Activated effector memory CD4-positive, alpha-beta T cell treated with anti-CD3 and anti-CD28 coated beads, Interleukin-2, amount 50 U/mL, for 16 hours (primary cell): ENCODE measurements at places on chromosomes 2 and 18.

- DNase-seq: no peak
These were observed 279.7 kb downstream of the RNF144A start for GRCh38 chr2:7196883-7197282.

- DNase-seq: no peak
These were observed 211.0 kb downstream of the TGIF1 start for GRCh38 chr18:3660739-3661515.

- no peak for DNase-seq
These were observed 281.1 kb upstream of the TRIB2 start for GRCh38 chr2:12435430-12436222.

DNA sequence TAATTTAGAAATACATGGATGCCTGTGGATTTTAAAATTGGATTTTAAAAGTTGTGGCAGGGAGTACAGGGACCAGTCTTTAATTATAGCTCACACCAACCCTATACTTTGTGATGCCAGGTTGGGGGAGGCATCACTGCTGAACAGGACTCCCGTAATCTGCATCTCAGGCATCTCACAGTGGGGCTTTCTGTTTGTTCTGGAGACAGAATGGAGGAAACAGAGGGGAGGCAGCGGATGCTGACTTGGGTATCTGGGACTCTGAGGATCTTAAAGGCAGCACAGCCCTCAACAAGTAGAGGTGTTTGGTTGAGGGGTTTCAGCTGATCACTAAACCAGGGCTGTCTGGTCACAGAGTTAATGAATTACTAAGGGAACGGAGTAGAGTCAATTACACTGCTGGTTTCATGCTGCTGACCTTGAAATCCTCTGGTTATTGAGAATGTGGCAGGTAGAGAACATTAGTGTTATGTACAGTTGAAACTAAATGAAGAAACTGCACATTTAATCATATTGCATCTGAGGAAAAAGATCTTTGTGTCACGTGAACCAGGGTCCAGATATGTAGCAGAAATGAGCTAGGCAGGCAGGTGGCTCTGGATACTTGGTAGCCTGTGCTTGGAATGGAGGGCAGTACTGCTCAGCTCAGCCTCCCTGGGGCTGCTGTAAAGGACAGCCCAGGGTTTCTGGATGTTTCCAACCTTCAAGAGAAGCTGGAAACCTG, 40.3 kb downstream of the FHOD3 start:
- DNase-seq: no peak

DNA sequence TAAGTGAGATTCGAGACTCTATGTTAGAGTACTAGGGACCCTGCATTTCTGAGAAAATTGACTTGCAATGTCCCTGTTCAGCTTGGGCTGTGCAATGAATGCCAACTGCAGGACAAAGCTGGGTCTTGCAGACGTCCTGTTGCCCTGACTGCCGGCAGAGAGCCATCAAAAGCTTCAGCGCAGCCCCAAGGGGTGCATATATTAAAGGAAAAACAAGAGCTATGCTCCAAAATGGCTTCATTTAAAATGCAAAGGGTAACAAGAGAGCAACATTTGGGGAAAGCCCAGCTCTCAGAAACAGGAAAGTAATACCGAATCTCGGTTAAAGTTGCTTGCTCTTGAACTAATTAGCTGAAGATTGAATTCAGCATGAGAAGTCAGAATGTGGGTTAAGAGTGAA, 110.9 kb upstream of the PNPT1 start:
- no peak for DNase-seq

DNA sequence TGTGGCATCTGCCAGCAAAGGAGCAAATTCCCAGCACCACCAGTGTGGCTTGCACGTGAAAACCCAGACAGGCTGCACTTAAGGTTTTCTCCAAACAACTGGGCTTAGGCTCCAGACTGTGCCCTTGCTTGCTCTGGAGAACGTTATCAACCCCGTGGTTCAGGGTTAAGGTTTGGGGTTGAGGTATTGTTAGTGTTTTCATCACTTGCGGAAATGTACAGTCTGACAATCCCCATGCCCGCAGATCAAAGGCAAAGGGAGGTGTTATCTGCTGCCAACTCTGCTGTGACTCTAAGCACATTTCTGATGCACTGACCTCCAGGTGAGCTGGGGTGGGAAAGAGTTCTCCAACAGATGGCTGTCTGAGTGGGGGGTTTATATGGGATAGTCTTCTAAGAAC, 253.5 kb upstream of the NT5C1B start:
- DNase-seq: no peak

GRCh38 chr2:43340945-43341356, 114.5 kb upstream of the ZFP36L2 start:
- no peak for DNase-seq

DNA sequence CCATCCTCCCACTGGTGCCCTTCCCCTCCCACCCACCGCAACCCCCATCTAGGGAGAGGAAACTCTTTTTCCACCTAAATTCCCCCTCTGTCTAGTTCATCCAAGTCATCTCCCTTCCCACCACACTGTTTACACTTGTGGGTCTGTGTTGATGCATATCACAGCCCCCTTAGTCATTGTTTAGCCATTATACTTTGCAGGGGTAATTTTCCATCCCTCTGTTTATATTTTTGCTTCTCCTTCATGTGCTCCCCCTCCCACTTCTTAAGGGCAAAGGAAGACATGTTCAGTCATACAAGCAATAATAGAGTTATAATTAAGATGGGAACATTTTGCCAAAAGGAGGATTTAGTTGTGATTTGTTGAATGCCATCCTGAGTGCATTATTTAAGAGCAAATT, 187.8 kb upstream of the TNP1 start:
- no peak for DNase-seq

- DNase-seq: peak; percentile 79
These were observed 550 bp downstream of the RAB1A start for GRCh38 chr2:65129286-65129825.

- no peak for DNase-seq
These were observed 26.2 kb downstream of the CERS6 start for GRCh38 chr2:168482269-168482668.

- no peak for DNase-seq
These were observed at the start of gene PLEK for GRCh38 chr2:68365087-68365486. Gene PLEK, plus strand, starts transcription at chr2:68365282. Its CDS starts 70 bp downstream, at chr2:68365352.

DNA sequence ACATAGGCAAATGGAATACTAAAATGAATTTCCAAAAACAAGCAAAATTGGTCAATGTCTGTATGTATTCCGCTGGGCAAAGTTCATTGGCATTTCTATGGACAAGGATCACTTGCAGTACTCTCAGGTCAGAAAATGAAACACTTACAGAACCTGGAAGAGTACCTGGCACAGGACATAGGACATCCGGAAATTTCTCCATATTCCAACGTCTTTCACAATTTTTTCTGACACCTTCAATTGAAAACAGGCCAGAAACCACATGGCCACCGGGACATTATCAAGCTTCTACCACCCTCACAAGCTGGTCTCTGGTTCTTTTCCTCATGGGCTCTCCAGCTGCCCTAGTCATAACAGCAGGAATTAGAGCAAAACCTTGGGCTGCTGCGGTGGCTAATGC, 96.9 kb upstream of the MSH6 start:
- no peak for DNase-seq

DNA sequence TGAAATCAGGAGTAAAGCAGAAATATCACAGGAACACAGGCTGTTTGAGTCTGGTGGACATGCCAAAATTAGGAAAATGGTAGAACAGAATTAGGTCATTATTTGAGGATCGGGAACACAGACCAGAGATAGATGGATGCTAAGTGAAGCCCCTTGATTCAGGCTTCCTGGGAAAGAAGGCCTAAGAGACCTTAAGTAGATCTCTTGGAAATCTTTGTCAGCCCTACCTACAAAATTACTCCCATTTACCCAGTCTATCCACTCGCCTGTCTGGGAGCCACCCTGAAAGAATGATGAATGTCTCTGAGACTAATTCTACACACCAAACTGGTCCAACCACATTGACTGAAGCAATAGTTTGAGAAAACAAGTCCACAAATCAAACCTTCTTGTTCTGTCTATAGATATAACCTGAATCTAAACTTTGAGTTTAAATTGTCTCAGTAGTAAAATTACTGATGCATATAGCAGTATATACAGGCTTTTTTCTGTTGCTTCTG, 36.6 kb upstream of the TANK start:
- DNase-seq: no peak

DNA sequence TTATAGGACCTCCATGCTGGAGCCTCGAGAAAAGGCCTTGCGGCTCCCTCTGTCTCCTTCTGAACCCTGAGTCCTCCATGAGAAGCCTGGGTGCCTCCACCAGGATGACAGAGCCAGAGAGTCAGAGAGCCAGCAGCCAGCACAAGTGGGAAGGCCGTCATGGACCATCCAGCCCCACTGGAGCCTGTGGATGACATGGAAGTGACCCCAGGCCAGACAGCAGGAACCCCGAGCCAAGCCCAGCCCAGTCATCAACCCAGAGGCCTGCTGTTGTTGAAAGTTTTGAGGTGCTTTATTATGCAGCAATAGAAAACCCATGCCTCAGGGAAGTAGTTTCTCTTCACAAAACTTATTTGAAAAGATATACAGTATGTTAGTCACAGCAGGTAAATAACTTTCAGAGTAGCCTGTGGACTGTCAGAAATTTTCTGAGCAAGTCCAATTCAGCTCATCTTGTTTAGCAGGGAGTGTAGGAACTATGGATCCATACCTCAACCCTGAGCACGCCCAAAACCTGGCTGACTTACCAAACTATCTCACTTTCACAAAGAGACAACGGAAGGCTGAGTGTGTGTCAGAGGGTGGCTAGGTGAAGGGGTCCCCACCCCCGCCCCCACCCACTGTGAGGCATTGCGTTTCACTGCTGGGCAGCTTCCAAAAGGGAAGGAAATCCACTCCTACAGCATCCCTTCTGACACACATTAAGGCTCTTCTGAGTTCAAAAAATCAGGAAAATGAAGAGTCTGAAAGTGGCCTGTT, 79.9 kb upstream of the NDUFV2 start:
- no peak for DNase-seq

DNA sequence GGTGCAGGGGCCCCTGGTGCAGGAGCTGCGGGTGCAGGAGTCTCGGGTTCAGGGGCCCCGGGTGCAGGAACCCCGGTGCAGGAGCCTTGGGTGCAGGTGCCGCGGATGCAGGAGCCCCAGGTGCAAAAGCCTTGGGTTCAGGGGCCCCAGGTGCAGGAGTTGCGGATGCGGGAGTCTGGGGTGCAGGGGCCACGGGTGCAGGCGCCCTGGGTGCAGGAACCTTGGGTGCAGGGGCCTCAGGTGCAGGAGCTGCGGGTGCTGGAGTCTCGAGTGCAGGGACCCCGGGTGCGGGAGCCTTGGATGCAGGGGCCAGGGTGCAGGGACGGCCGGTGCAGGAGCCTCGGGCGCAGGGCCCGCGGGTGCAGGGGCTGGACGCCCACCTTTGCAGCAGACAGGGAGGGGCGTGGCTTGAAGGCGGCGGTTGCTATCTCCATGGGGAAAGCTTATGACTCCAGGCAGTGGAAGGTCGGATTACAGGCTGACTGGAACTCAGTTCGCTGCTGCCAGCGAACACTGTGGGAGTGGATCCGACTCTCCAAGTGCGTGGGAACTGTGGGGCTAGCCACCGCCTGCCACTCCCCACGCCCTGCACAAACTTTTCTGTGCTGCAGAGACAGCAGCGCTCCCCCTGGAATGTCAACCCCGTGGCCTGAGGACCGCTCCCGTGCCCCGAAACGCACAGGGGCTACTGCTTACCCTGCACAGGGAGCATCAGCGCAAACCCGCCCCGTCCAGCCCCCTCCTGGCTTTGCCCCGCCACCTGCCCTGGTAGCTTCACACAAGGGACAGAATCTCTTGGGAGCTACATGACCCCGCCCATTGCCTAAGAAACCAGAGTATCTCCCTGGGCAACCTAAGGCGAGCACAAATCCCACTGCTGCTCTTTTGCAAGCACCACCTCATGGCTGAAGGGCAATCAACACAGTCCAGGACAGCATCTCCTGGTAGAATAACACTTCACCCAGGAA, 40.3 kb downstream of the COPS9 start:
- no peak for DNase-seq

- DNase-seq: no peak
These were observed 96.6 kb downstream of the BIRC6 start for GRCh38 chr2:32453242-32454062.

DNA sequence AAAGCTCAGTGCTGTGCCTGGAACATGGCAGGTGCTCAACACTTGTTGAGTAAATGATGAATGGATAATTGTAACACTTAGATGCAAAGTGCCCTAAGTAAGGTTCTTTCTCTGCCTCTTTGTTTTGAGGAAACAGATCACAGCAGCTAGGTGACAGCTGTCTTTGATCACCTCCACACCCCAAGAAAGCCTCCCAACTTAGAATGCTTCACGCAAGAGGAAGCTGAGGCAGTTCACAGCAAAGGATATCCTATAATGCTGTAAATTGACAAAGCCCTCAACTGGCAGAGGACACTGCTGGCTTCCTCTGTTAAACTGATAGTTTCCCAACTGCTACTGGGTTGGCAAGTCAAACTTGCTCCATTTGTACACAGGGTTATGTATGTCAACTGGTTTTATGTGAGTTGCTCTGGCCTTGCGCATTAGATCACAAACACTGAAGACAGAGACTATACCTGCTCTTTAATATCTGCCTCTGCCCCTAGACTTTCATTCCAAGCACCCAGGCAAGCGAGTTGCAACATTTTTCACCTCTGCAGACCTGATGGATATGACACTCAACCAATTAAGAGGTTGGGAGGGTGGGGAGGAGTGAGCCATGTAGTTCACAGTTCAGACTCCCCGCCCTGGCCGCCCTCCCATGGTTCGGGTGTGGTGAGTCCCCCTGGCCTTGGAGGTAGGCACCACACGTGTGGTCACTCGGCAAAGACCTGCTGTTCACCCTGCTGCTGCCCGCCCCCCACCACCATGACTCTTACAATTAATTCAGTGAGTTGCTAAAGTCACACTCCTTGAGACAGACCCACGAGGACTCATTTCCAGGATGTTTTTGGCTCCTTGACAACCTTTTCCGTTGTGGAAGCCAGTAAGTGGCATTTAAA, 4.8 kb upstream of the MALL start:
- no peak for DNase-seq

DNA sequence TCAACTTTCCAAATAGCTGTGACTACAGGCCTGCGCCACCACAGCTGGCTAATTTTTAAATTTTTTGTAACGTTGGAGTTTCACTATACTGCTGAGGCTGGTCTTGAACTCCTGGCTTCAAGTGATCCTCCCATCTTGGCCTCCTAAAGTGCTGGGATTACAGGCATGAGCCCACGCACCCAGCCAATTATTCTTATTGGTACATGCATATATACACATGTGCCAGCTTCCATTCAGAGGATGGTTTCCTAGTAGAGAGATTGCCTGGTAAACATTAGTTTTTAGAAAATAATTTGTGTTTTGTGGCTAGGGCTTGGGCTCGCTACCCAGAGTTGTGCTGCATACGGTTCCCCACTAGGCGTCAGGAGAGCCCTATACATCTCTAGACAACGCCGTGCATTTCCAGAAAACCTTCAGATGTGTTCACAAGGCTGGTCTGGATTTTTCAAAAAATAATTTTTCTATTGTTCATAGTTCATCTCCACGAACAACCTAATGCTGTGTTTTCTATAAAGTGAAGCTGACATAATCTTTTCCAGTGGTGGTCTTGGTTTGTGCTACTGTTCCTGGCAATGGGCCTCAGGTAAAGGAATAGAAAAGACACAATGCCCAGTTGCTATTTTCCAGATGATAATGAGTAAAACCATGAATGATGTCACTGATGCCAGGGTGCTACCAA, 14.6 kb upstream of the AFG3L2 start:
- DNase-seq: peak; percentile 76
